NCI-H345 (cell line): ENCODE measurements at places on chromosomes 3 and 15.
A peak's percentile ranks its signal among the peaks of the same experiment; 100 is the strongest.

GRCh38 chr3:67522081-67522480 lies 132.3 kb downstream of the SUCLG2 start:
- no peak for DNase-seq

GRCh38 chr3:40079847-40080240 lies 229.7 kb upstream of the EIF1B start:
- no peak for DNase-seq

- no peak for DNase-seq
Observed at GRCh38 chr3:172309741-172310427, 138.4 kb downstream of the GHSR start.

GRCh38 chr3:142057331-142057725 lies 92.0 kb downstream of the TFDP2 start:
- no peak for DNase-seq

- DNase-seq, result no peak
Observed at GRCh38 chr3:33665294-33665693, 52.8 kb downstream of the CLASP2 start.

GRCh38 chr3:105448338-105448982 lies 81.8 kb downstream of the ALCAM start:
- DNase-seq, result no peak

DNA sequence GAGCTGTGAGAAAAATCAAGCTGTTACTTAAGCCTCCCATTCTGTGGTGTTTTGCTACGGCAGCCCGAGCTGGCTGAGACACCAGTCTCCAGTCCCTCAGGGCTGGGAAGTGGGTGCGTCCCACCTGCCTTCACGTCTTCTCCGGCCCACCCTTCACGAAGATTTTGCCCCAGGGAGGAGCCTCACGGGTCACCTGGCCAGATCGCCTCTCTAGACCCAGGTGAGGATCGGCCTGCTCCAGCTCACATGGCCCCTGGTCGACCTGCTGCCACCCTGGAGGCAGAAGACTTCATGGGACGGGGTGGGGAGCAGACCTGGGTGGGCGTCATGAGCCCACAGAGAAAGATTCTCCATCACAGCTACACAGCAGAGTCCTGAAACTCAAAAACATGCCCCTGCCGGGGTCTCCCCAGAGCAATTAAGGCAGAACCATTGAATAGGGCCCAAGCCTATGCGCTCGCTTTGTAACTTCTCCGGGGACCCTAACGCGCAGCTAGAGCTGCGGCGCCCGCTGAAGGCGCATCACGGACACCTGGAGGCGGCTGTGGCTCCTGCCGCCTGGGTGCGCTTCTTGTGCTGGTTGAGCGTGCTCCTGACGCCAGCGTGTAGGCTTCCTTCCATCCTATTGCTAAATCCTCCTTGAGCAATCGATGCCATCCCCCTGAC lies 92.6 kb upstream of the ALDH1A3 start:
- no peak for DNase-seq

DNA sequence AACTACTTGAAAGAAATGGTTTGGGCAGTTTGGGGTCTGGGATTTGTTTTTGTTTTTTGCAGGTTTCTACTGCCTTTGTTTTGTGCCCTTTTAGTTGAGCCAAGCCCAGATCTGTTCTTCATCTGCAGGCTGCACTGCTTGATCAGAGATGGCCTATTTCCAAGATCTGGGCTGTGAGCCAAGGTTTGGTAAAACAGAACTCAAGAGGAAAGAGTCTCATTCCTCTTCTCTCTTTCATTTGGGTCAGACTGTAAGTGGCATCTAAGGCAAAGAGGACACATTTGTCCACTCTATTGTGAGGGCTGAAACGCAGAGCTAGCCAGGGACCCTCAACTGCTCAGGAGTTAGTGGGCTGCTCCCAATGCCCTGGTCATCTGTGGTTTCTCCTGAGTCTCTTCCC lies 104.4 kb upstream of the UBE3A start:
- no peak for DNase-seq

DNA sequence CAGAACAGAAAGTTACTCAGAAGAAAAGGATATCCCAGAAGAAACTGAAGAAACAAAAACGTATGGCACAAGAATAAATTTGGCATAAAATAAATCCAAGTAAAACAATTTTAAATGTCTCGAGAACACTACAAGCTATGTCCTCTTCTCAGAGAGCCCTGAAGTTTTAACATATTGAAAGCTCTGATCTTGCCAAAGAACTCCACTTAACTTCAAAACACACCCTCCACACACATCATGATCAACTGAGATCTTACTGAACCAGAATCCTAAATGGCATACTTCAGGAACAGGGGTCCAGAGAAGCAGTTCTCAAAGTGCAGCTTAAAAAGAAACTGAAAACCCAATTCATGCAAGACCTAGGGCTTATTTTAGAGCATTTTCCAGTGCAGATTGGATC lies 194.3 kb downstream of the MAGI1 start:
- no peak for DNase-seq

- no peak for DNase-seq
Observed at GRCh38 chr3:126351086-126351770, 6.0 kb downstream of the KLF15 start.

GRCh38 chr3:117545484-117545883 lies 835.9 kb downstream of the TUSC7 start:
- DNase-seq, result no peak

GRCh38 chr15:65209701-65210643 lies 1.3 kb downstream of the CILP start:
- DNase-seq, result no peak

- no peak for DNase-seq
Observed at GRCh38 chr15:54289590-54290136, 311.4 kb downstream of the UNC13C start.

DNA sequence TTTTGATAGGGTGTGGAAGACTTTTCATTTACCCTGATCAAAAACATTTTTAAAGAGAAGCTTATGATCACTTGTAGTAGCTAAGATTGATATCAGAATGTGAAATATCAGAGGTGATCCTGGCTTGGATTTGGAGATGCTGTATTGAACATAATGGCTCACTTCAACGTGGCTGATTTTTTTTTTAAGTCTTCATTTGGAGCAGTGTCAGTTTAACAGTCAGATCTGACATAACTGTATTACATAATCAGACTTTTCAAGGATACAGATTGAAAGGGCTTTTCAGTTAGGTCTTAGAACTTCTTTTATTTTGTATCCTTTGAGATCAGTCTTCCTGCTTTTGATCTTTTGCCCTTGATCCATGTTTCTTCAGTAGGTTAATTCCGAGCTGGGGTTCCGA lies 98.5 kb downstream of the ITPR1 start:
- no peak for DNase-seq

- peak; percentile 58 for DNase-seq
Observed at GRCh38 chr3:59609657-59610348, 560.0 kb upstream of the CFAP20DC start.

GRCh38 chr15:67601073-67601472 lies 58.6 kb downstream of the MAP2K5 start:
- no peak for DNase-seq
